ENCODE measurements at places on chromosomes 16 and 17.

DNA sequence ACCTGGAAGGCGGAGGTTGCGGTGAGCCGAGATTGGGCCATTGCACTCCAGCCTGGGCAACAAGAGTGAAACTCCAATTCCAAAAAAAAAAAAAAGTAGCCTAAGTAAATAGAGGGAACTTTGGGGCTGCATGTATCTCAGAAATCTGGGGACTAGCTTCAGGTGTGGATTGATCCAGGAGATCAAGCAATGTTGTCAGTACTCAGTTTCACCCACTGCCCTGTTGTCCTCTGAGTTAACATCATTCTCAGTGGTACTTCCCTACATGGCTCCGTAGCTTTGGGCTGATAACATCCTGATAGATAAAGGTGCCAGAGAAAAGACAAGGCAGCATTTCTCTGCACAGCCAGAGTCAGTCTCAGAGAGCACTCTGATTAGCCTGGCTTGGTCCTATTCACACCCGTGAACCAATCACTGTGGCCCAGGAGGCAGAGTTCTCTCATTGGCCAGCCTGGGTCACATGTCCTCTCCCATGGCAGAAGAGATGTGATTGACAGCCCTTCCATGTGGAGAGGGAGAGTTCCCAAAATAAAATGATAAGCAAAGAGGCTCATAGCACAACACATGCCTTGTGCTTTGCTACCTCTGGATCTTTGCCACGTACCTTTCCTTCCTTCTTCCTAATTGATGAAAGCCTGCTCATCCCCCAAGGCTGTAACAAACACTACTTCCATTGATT lies 99.6 kb downstream of the ABCC1 start:
- no peak for DNase-seq

GRCh38 chr17:48131216-48131824 lies 23.8 kb downstream of the SNX11 start:
- no peak for DNase-seq

GRCh38 chr16:84150926-84151325 lies 5.8 kb downstream of the DNAAF1 start:
- DNase-seq, result no peak

GRCh38 chr16:85483424-85483823 lies 129.7 kb upstream of the GSE1 start:
- no peak for DNase-seq

DNA sequence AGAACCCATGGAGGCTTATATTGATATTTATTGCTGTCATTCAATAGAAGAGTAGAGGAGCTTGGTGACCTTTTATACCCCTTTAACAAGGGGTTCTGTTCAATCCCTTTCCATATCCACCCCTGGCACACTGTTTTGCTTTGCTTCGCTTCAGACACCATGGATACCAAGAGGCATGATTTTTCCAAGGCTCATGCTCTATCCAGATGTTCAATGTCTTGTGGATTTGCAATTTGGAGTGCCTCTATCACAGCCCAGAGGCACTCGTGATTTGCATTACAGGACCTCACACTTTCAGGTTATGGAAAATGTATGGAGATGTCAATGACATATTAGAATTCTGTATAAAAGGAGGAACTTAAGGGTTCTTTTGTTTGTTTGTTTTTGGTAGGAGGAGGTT lies 21.5 kb downstream of the CFAP20 start:
- DNase-seq, result no peak

- no peak for DNase-seq
Observed at GRCh38 chr17:66715745-66716156, 119.2 kb upstream of the CACNG5 start.

DNA sequence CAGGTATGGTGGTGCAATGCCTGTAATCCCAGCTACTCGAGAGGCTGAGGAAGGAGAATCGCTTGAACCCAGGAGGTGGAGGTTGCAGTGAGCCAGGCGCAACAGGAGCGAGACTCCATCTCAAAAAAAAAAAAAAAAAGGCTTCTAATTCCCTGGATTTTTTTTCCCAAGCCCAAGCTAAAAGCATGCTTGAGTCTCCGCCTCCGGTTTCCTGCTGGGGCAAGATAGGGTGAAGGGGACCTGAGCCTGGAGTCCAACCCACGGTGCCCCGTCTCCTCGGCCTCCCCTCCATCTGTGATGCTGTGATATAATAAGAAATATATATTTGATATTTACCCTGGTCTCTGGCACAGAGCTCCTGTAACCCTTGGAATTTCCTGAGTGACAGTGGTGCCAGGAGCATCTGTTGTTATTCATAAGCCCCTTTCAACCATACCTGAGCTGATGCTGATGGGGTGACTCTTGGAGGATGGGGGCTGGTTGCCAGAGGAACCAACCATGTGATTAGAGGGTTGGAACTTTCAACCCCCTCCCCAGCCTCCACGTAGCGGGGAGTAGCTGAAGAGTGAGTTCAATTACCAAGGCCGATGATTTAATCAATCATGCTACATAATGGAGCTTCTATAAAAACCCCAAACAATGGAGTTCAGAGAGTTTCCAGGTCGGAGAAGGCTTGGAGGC lies 12.8 kb upstream of the TNK1 start:
- DNase-seq, result no peak

GRCh38 chr17:79943347-79944241 lies 92.1 kb downstream of the TBC1D16 start:
- DNase-seq, result no peak

- no peak for DNase-seq
Observed at GRCh38 chr16:54926166-54926838, 4.4 kb upstream of the IRX5 start.

- no peak for DNase-seq
Observed at GRCh38 chr16:10965440-10966061, 21.2 kb downstream of the CLEC16A start.

DNA sequence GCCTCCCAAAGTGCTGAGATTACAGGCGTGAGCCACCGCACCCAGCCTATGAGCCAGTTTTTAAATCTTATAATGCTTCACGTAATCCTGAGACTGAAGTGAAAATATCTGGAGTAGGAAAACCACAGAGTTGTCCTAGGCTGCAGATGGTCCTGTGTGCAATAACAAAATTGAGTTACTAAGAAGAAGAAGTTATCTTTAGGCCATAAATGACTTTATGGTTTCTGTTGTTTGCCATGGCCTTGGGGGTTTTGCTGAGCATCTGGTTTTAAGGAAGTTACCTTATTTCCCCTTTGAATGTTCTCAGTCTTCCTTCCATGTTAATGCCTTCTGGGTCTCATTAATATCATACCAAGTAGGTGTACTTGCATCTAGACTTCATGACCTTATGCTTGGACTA lies 16.5 kb downstream of the NMT1 start:
- DNase-seq, result no peak

DNA sequence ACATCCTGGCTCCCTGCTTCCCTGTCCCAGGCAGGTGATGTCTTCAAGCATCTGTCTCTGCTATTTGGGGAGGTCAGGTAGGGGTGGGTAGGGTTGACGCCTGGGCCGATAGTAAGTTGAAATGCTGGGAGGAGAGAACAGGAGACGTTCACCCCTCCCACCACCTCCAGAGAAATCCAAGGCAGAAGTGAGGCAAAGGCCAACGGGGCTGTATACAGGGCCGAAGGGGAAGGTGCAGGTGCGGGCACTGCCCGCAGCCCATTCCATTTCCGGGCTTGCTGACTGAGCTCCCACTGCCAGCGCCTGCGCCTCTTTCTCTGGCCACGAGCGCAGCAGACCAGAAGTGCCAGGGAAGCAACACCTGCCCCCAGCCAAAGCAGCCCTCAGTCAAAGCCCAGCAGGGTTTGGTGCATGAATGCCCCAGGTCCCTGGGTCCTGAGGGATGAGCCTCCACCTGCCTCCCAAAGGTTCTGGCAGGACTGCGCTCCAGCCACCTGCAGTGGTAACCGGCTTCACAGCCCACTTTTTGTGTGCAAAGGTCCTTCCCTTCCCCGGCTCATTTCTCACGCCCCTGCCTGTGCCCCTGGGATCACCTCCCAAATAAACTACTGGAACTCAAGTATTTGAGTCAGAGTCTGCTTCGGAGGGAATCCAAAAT lies 127.6 kb upstream of the TNRC6C start:
- no peak for DNase-seq

DNA sequence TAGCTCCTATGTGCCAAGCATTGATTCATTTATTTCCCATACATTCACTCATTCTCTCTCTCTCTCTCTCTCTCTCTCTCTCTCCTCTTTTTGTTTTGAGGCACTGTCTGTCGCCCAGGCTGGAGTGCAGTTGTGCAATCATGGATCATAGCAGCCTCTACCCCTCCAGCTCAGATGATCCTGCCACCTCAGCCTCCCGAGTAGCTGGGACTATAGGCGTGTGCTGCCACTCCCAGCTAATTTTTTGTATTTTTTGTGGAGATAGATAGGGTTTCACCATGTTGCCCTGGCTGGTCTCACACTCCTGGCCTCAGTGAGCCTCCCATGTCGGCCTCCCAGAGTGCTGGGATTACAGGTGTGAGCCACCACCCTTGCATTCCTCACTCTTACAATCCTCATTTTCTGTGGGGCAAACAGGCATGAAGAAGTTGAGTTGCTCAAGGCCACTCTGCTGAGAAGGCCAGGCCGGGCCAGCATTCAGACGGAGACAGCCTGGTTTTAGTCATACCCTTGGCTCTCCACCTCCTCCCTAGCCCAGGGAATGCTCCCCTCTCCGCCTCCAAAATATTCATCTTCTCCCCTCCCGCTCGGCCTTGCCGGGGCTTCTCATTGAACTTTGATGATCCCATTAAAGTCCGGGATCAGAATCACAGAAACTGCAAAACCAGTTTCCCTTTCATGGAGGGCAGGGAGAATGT lies 765 bp upstream of the PRM2 start:
- DNase-seq, result no peak

GRCh38 chr16:86085161-86085611 lies 186.2 kb downstream of the IRF8 start:
- DNase-seq, result no peak

DNA sequence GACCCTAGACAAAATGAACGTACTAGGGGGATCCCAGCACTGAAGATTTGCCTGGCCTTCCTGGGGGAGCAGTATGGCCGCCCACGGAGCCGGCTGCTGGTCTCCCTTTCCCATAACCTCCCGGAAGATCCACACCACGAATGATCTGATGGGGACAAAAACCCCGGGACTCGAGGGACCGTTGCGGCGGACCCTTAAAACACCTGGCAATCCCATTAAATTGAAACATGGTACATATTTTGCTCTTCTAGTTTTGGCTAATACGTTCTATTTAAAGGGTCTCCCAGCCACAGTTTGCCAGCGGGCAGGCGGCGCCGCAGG lies 45.2 kb upstream of the LCMT1 start:
- no peak for DNase-seq

DNA sequence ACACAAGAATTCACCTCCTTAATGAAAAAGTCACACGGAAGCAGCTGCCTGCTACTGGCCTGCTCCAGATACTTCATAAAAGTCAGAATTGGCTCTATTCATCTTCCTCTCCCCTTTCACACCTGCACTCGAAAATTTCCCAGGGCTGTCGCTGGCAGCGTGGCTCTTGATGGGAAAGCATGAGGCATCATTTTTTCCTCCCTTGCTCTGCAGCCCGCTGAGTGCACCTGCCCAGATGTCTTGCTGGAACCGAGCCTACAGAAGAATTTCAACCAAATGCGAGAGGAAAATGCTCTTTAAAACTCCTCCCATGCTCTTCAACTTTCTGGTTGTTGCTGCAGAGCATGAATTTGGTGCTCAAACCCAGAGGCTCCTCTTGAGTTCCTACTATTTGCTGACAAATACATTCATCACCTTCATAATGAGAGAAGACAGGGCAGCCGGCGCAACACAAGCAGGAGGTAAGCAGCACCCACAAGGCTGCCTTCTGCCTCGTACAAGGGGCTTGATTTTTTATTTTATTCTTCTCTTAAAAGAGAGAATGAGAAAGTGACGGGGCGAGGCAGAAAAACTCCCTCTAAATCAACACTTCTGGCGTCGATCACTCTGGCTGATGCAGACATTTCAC lies 146.8 kb downstream of the ZFHX3 start:
- DNase-seq, result no peak

GRCh38 chr16:79211586-79211985 lies 389.0 kb downstream of the MAF start:
- no peak for DNase-seq

DNA sequence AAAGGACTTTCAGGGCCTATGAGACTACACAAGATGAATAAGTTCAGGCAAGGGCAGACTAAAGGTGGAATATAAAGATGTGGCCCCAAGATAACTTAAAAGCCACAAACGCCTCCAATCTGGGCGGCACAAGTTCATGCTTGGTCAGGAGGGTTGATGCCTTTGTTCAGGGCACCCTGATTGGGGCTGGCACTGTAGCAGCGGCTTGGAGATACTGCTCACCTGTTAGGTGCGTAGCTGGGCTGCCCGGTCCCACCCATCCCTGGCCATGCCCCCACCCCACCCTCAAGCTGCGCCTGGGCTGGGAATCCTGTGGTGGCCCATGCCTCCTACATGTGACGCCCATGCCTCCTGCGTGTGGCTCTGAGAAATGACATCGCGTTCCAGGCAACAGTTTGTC lies 12.5 kb upstream of the SLC13A2 start:
- DNase-seq, result no peak

- DNase-seq, result no peak
Observed at GRCh38 chr17:16459855-16460550, 32.0 kb downstream of the LRRC75A start.

GRCh38 chr16:53852678-53853077 lies 148.7 kb downstream of the FTO start:
- DNase-seq, result no peak

GRCh38 chr17:76672270-76672851 lies 28.8 kb upstream of the ST6GALNAC1 start:
- DNase-seq, result no peak

DNA sequence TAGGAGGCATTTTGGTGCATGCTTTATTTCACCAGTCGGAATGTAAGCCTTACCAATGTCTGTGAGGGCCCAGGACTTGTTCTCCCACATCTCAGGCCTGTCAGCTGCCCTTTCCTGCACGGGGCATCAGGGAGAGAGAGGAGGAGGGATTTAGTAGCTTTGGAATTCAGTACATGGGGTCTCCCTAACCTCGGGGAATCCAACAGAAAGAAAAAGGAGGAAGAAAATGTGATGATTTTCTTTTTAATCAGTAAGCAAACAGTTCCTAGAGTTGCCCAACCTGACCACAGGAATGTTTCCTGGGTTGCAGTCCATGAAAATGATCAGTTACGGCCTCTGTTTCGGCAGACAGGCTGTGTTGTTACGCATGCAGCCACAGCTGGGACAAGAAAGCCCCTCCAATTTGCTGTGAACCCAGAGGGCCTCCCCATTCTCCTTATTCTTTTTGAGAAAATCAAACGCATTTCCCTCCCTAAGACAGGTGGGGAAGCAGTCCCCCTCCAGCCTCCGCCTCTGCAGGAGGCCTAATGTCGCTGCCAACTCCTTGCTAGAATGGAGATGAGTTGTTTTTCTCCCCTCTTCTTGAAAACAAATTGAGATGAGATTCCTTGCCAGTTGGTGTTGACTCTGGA lies 53.1 kb upstream of the TANGO6 start:
- DNase-seq, result no peak

All from keratinocyte (primary cell).